ENCODE measurements at places on chromosomes 13 and 19.
A peak's percentile ranks its signal among the peaks of the same experiment; 100 is the strongest.

- DNase-seq, result no peak
Measured at GRCh38 chr13:41502673-41503072, 45.3 kb downstream of the RGCC start.

GRCh38 chr13:46648166-46648607 is 95.2 kb downstream of the LRCH1 start:
- DNase-seq, result no peak

DNA sequence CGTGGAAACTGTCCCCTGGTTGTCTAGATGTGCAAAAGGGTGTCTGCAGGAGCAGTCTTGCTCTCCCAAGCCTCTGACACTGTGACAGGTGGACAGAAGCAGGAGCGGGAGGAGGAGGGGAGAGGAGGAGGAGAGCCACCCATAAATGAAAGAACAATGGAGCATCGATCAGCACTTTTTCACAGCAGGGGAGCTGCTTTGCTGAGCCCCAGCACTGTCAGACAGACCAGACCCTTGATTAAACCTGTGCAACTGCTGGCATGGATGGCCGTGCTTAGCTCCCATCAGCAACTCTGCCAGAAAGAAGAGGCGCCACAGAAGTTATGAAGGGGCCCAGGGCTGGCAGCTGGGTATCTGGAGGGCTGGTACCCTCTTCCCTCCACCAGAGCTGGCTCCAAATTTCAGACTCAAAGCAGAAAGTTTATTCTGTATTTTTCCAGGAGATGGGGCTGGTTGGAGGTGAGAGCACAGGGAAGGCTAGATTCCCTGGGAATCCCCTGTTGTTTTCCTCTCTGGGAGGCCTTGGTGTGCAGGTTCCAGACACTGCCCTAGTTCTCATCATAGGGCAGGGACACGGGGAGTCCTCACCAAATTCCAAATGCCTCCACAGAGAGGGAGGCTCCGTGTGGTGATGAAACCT is 1192.2 kb downstream of the UQCRFS1 start:
- no peak for DNase-seq

GRCh38 chr19:53818756-53819155 is 5.4 kb downstream of the NLRP12 start:
- no peak for DNase-seq

DNA sequence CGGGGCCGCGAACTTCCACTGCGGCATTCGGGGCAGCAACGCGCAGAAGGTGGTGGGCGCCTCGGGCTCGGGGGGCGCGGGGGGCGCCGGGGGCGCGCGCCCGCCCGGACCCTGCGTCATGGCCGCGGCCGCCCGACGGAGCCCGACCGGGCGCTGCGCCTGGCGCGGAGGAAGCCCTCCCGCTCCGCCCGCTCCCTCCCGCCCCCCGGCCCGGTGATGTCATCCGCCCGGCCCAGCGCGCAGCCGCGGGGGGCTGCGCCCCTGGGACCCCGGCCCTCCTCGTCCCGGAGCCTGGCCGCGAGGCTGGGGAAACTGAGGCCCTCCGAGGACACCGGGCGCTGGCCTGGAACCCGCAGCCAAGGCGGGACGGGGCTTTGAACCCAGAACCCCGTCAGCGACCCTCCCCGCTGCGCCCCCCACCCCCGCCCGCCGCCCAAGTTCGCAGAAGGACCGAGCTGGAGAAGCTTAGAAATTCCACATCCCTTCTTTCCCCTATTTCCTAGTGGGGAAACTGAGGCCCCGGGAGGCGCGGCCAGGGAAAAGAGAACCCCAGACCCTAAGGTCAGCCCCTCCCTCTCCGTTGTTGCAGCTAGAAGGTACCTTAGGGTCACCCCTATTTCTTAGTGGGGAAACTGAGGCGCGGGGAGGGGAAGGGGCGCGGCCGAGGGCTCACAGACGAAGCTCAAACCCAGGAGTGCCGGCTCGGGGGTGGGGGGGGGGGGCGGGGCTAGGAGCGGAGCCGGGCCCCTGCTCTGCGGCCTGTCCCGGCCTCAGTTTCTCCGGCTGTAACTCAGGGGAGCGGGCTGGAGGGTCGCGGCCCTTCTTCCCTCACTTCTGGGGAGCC is at the start of gene SHC2:
SHC2 (minus strand) TSS at position 157 of the 844 bp plus-strand sequence; CDS start at position 120, 37 bp downstream.
- peak; percentile 67 for DNase-seq

- no peak for DNase-seq
Measured at GRCh38 chr13:67619351-67619994, 389.3 kb upstream of the PCDH9 start.

- DNase-seq, result peak; percentile 59
Measured at GRCh38 chr19:46860846-46861690, at the start of gene ARHGAP35. Gene ARHGAP35, plus strand, starts transcription at chr19:46860997. Its CDS starts 57,679 bp downstream, at chr19:46918676.

GRCh38 chr19:9640956-9641355 is 19.9 kb upstream of the ZNF561 start:
- DNase-seq, result no peak

DNA sequence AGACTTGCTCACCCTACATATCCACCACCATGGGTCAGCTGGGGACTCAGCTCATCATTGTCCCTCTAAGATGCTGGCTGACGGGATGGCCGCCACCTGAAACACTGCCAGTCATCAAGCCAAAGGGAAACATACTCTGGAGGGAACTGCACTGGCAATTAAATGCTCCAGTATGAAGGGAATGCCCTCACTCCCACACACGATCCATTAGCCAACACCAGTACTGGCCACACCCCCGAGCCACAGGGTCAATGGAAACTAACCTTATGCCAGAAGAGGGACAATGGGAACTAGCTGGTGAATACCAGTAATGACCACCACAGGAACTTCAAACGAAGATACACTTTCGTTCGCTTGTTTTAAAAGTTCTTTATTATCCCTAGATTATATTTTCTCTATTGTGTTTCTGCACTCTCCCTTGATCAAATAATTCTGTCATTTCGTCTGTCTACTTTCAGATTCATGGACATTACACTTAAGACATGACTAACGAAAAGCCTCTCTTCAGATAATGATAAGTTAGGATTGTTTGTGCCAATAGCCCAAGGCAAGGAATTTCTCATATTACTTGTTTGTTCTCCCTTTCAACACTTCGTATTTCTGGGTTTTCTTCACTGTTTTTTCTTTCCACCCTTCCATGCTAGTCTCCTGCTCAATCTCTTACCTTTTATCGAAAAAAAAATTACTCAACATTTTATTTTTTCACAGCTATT is 1.7 kb upstream of the ZNF507 start:
- no peak for DNase-seq

DNA sequence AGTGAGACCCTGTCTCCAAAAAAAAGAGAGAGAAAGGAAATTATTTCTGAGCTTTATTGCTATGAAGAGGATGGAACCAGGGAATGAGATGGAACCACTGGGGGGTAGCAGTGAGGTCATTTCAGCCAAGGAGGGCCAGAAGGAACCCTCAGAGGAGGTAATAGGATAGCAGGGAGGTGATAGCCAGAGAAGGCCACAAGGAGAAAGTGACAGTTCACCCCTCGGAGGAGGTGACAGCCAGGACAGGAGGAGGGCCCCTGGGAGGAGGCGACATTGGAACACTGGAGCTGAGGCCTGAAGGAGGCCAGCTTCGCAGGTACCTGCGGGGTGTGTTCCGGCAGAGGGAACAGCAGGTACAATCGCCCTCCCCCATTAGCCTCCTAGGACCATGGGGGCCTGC is 675 bp upstream of the PGPEP1 start:
- DNase-seq, result no peak

GRCh38 chr13:112446867-112447266 is 70.7 kb downstream of the SPACA7 start:
- no peak for DNase-seq

DNA sequence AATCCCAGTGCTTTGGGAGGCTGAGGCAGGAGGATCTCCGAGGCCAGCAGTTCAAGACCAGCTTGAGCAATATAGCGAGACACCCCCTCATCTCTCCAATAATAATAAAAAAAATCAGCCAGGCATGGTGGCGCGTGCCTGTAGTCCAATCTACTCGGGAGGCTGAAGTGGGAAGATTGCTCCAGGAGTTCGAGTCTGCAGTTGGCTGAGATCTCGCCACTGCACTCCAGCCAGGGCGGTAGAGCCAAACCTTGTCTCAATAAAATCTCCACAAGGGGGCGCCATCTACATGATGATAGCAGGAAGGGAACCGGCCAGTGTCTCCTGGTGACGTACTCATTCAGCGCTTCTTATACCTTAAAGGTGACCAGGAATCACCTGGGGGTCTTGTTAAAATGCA is 13.6 kb upstream of the C5AR1 start:
- peak; percentile 52 for DNase-seq

DNA sequence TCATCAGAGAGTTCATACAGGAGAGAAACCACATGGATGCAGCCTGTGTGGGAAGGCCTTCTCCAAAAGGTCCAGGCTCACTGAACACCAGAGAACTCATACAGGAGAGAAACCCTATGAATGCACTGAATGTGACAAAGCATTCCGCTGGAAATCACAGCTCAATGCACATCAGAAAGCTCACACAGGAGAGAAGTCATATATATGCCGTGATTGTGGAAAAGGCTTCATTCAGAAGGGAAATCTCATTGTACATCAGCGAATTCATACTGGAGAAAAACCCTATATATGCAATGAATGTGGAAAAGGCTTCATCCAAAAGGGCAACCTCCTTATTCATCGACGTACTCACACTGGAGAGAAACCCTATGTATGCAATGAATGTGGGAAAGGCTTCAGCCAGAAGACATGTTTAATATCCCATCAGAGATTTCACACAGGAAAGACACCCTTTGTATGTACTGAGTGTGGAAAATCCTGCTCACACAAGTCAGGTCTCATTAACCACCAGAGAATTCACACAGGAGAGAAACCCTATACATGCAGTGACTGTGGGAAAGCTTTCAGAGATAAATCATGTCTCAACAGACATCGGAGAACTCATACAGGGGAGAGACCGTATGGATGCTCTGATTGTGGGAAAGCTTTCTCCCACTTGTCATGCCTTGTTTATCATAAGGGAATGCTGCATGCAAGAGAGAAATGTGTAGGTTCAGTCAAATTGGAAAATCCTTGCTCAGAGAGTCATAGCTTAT is 17.7 kb downstream of the ZNF613 start:
- no peak for DNase-seq

- DNase-seq, result peak; percentile 89
Measured at GRCh38 chr19:42433503-42434260, 6.5 kb upstream of the LIPE start.

DNA sequence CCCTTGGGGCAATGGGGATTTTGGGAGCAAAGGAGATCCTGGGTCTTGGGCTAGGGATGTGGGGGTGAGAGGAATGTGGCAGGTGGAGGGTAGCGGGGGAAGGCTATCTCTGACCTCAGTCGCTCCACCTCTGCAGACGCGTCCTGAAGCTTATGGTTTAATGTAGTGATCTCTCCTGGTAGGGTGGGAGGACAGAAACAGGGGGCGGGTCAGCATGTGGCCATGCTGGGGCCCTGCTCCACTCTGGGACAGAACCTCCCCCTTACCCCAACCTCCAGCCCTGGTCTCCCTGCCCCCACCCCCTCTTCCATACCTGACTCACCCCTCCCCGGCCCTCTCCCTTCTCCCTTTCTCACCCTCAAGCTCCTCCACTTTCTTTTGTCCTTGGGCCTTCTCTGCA is 1.4 kb downstream of the BST2 start:
- no peak for DNase-seq

- no peak for DNase-seq
Measured at GRCh38 chr13:35961461-35962220, 169.5 kb downstream of the DCLK1 start.

GRCh38 chr13:37383856-37384370 is 214.7 kb downstream of the POSTN start:
- DNase-seq, result no peak

DNA sequence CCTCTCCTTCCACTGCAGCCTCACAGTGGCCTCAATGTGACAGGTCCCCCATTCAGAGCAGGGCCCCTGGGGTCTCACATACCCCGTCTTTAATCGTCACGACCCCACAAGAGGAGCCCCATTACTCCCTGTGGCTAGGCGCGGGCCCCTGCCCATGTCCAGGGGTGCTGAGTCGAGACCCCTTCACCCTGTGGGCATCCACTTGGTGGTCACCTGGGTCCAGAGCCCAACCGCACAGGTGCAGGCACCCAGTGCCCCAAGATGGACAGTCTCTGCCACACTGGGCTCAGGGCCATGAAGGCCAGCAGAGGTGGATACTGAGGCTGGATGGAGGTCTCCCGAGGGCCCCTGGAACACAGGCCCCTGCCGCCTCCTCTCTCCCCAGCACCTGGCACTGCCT is 3.0 kb downstream of the TMEM259 start:
- DNase-seq, result no peak

- no peak for DNase-seq
Measured at GRCh38 chr13:41462427-41462826, 5.1 kb downstream of the RGCC start.

GRCh38 chr13:69947582-69947981 is 160.0 kb upstream of the ATXN8OS start:
- no peak for DNase-seq

DNA sequence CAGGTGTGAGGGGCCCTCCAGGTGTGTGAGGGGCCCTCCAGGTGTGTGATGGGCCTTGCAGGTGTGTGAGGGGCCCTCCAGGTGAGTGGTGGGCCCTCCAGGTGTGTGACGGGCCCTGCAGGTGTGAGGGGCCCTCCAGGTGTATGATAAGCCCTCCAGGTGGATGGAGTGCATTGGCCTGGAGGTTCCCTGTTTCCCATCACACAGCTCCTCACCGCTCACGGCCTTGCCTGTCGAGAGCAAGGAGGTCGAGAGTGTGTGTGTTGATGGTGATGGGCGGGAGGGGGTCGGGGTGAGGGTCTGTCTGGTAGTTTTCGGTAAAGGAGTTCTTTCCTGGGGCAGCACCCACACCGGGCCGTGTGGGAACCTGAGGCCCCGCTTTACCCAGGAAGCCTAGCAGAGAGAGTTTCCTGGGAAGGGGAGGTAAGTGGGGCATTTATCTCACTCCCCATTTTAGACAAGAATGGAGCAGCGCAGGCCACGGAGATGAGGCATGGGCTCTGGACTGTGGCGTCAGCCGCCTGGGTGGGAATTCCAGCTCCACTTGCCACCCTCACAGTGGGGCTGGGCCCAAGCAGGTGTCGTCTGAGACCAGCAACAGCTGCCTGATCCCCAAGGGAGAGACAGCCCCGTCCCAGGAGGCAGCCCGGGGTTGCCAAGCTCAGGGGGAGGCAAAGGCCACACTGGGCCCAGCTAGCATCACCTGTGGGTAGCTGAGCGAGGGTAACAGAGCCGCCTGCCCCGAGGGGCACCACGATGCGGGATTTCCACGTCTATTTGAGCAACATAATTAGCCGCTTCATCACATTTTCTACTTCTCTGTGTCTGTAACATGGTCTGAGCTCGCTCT is 10.9 kb upstream of the GAS6 start:
- no peak for DNase-seq

- DNase-seq, result peak; percentile 58
Measured at GRCh38 chr19:45164577-45165335, 4.0 kb upstream of the NKPD1 start.

DNA sequence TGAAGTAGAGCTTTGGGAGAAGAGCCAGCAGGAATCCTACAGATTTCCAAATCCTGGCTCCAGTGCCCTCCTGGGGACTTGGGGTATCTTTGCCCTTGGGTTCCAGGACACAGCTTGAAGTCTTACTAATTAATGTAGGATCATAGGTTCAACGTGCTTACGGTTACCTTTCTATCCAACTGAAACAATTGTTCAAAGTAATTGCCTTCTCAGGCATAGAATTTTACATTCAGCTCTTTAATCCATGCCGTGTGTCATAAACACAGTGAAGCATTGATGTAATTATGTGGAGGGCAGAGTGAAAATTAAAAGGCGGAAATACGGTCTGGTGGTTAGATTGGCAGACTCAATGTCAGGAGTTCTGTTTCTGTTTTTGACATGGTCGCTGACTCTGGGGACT is 170.4 kb downstream of the COG6 start:
- DNase-seq, result no peak

Data from left ventricle myocardium superior (tissue), 1 donor.